Thyroid gland (tissue), 4 donors: ENCODE measurements at places on chromosomes 6 and 20. TPM values are rescaled to one million over a fixed set of nuclear protein-coding genes. Genes with fewer than 3 reads are reported as not detected.

BPIFB2 gene
- not detected for total RNA-seq

MDN1 gene
- 39.6 TPM for total RNA-seq

GSTA3 gene
- not detected for total RNA-seq

BMP2 gene
- total RNA-seq, result 19.3 TPM

KHDRBS2 gene
- 5.2 TPM for total RNA-seq

GDAP1L1 gene
- not detected for total RNA-seq

TFAP2C gene
- 5.8 TPM for total RNA-seq

WFDC10B gene
- total RNA-seq, result not detected

C2 gene
- 6.2 TPM for total RNA-seq

CAGE1 gene
- total RNA-seq, result not detected

THBD gene
- 73.9 TPM for total RNA-seq

PGM3 gene
- total RNA-seq, result 25.8 TPM

SLC17A2 gene
- not detected for total RNA-seq

EDN3 gene
- 10.5 TPM for total RNA-seq

C6orf52 gene
- not detected for total RNA-seq

COX4I2 gene
- 3.8 TPM for total RNA-seq

LINC00237 gene
- not detected for total RNA-seq

BACH2 gene
- 6.3 TPM for total RNA-seq

VSX1 gene
- total RNA-seq, result not detected

CGA gene
- total RNA-seq, result not detected

SPEF1 gene
- 0.13 TPM for total RNA-seq

TNF gene
- total RNA-seq, result not detected

RAET1G gene
- 2.0 TPM for total RNA-seq

CTCFL gene
- not detected for total RNA-seq

COL10A1 gene
- total RNA-seq, result 0.78 TPM

VSTM2L gene
- total RNA-seq, result 0.54 TPM

C6orf15 gene
- not detected for total RNA-seq

PEDS1 gene
- total RNA-seq, result 22.7 TPM

SMPDL3A gene
- 23.8 TPM for total RNA-seq

GJA1 gene
- total RNA-seq, result 219 TPM

GPR63 gene
- total RNA-seq, result 2.3 TPM

PRR18 gene
- total RNA-seq, result 0.67 TPM

GSTA2 gene
- not detected for total RNA-seq

ACTL10 gene
- 3.0 TPM for total RNA-seq

HLA-DMB gene
- total RNA-seq, result 47.6 TPM

PKIB gene
- 0.83 TPM for total RNA-seq

KCNS1 gene
- 0.20 TPM for total RNA-seq

FAM209B gene
- total RNA-seq, result not detected

EEF1A2 gene
- 1.3 TPM for total RNA-seq

HTR1B gene
- not detected for total RNA-seq

TRIM15 gene
- total RNA-seq, result not detected

MICA gene
- total RNA-seq, result 23.2 TPM

ABHD16B gene
- not detected for total RNA-seq
